Stimulated activated CD8-positive, alpha-beta memory T cell treated with anti-CD3 and anti-CD28 coated beads, Interleukin-2, amount 100 ng/mL, for 1 hour (primary cell): ENCODE measurements at places on chromosomes 3 and 15.

- DNase-seq = no peak
Measured at GRCh38 chr3:14177580-14178246, 688 bp downstream of the XPC start.

GRCh38 chr15:37014137-37014536 lies 86.2 kb downstream of the MEIS2 start:
- no peak for DNase-seq

- no peak for DNase-seq
Measured at GRCh38 chr3:101814835-101815234, 34.5 kb upstream of the NFKBIZ start.

DNA sequence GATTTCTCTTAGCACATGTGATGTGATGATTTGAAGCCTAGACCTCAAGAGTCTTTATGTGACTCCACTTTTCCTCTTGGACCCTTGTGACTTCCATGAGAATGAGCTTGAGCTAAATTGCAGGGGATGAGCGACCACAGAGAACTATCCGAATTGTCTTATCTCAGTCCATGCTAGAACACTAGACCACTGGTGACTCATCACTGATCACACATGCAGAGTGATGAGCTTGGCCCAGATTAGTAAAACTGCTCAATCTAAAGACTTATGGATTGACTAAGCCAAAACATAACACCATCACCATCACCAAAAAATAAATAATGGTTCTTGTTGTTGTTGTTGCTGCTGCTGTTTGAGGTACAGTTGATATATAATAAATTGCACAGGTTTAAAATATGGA lies 114.1 kb upstream of the CFAP20DC start:
- no peak for DNase-seq

- no peak for DNase-seq
Measured at GRCh38 chr3:177824190-177824786, 627.0 kb upstream of the TBL1XR1 start.

DNA sequence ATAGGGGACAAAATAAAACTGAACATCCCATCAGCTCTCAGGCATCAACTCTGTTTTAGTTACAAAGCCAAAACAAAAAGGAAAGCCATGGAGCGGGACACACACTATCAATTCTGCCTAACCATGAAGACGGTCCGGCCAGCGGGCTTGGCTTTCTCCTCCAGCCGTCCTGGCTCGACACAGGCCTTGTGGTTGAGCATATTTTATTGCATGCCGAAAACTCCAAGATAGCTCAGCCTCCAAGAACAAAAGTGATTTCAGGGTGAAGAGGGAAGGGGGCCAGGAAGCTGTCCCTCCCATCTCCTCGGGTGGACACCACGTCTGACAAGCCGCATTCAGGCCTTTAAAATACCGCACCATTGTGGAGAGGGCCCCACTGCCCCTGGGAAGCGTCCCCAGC lies 31.2 kb downstream of the WNT5A start:
- DNase-seq = no peak

DNA sequence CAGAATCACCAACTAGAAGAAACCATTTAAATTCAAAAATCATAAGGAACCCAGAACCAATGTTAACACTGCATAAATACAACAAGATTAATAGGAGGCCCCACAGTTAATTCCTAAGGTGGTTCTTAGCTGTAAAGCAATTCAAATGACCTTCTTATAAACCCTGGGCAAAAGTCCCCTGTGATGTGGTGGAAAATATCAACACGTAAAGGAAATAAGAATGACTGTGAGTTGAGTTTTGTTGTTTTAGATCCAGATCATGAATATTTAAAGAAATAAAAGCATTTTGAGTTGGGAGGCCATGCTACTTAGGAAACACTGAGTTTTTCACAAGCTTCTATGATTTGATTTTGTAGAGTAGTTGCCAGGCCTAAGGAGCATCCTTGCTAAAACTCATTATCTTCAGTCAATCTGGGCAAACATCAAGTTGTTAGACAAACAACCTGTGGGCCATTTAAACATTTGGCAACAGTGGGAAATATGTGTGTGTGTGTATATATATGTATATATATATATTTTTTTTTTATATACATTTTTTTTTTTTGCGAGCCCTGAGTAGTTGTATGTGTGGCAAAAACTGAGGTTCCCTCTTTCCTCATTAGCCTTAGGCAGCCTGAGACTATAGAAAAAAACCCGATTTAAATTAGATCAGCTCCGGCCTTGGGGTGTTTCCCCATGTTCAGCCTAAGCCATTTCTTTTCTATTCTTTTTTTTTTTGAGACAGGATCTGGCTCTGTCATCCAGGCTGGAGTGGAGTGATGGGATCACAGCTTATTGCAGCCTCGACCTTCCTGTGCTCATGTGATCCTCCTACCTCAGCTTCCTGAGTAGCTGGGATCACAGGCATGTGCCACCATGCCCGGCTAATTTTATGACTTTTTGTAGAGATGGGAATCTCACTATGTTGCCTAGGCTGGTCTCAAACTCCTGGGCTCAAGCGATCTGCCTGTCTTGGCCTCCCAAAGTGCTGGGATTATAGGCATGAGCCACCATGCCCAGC lies 8.0 kb upstream of the PXK start:
- no peak for DNase-seq

GRCh38 chr15:25056484-25057425 lies 102.0 kb downstream of the SNRPN start:
- no peak for DNase-seq

DNA sequence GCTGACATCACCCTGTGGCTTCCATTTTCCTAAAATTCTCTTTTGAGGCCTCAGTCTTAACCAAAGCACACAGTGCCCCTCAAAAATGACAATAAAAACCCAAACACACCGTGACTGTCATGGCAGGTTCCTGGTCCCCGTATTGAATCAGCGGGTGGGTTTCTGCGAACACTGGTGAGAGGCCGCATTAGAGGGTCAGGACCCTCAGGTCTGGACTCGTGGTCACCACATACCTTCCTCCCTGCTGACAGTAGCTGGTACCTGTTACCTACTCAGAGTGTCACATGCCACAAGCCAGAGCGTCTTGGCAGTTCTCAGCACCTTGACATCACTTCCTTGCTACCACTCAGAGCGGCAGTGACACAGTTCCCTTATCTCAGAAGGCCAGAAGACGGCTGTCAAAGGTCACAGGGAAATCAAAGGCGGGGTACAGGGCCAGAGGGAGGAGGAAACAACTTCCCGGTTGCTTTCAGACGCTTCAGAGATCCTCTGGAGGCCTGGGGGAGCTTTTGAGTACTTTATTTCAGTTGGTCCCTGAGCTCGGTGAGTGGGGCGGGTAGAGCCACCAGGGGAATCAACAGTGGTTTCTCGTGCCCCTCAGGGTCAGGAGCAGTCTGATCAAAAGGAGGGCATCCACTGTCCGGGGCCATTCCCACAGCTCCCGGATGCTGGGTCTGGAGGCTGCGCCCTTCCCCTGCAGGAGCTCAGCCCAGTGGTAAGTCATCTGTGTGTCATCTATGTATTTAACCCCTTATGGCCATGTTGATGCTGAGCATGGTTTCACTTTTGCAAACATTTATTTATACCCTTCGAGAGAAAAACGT lies at the start of the genes CCR5AS and CCRL2:
Gene CCR5AS, minus strand, starts transcription at position 279 of the 824 bp plus-strand sequence.
Gene CCRL2, plus strand, starts transcription at position 472 of the 824 bp plus-strand sequence. CDS start 821 bp downstream, outside the sequence.
- DNase-seq = no peak

GRCh38 chr3:182364723-182365650 lies 428.3 kb upstream of the ATP11B start:
- no peak for DNase-seq
